ENCODE measurements at places on chromosomes 3 and 15. TPM values are rescaled to one million over a fixed set of nuclear protein-coding genes. Genes with fewer than 3 reads are reported as not detected.

DNA sequence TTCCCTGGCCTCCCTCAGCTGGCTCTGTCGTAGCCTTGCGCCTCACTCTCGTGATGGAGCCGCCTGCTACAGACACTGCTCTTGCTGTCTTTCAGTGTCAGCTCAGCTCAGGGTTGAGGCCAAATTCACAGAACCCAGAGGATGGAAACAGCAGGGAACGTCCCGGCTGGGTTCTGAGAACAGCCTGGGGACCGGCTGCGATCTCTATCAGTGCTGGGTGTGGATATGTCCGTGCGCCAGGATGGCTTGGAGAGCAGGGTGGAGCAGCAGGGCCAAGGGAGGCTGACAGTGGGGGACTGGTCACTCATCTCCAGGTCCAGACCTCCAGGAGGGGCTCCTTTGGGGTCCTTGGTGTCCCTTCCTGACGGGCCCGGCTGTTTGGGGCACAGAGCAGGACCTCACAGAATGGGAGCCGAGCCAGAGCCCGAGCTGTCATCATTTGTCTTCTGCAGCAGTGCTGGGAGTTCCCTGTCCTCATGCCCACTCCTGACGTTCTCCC, 18.4 kb downstream of the KLF15 start:
- DNase-seq, result no peak

- peak; percentile 59 for DNase-seq
Observed at GRCh38 chr3:184687363-184688015, 24.4 kb downstream of the MAGEF1 start.

NR2E3 gene
- total RNA-seq, result 0.12 TPM

DNA sequence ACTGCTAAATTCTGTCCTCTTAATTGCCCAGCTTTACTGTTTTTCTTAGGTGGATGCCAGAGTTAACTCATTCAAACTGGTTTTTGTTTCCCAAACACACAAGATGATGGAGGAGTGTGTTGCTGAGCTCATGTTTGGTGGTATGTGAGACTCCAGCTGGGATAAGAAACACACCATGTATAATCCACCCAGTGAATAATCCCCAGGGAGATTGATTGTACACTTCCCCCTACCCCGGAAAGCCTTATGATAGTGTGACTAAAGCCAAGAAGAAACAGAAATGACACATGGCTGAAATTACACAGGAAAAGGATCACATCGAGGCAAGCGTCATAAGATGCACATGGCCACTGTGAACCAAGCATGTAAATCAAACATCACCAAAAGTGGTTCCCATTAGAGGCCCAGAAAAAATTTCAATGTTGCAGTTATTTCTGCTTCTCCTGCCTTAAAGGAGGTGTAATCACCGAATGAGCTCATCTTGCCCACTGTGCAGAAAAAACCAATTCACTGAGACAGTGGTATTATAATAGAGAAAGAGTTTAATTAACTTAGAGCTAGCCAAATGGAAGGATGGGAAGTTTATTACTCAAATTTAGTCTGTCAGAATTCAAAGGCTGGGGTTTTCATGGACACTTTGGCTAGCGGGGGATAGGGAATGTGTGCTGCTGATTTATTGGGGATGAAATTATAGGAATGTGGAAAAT, 56.7 kb upstream of the MAGI1 start:
- DNase-seq, result no peak

GRCh38 chr3:70247955-70248354, 64.5 kb downstream of the MDFIC2 start:
- no peak for DNase-seq

FOXL2 gene
- not detected for total RNA-seq

- DNase-seq, result no peak
Observed at GRCh38 chr3:148847351-148847750, 17.7 kb upstream of the CPA3 start.

MYL3 gene
- 9,904 TPM for total RNA-seq

GRCh38 chr3:142724682-142725356, 985 bp downstream of the TRPC1 start:
- peak; percentile 22 for DNase-seq

GRCh38 chr3:12423918-12424630, 60.2 kb upstream of the TSEN2 start:
- DNase-seq, result no peak

DNA sequence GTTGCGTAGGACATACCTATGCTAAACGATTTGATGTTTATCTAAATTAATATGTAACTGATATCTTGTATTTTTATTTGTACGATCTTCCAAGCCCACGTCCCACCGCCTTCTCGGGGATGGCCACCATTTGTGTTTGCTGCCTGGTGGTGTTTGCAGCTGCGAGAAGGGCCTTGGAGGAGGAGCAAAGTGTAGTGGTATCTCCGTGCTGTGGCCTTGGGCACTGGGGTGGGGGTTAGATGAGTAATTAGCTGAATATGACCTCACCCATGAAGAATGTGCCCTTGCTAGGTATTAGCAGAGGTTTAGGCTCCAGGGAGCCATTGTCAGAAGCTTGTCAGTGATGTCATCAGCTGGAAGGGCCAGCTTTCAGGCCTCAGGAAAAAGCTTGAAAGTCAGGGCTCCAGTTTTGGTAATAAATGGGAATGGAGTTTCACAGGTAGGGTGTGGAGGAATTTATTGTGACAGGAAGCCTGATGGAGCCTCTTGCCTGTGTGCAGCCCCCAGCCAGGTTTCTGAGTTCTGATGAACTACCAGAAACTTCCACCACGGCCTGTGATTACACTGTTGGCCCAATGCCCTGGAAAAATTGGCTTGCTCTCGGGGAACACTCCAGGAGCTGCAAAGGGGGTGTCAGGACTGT, 41.0 kb downstream of the FLNB start:
- DNase-seq, result peak; percentile 28

NMNAT3 gene
- 15.3 TPM for total RNA-seq

DNA sequence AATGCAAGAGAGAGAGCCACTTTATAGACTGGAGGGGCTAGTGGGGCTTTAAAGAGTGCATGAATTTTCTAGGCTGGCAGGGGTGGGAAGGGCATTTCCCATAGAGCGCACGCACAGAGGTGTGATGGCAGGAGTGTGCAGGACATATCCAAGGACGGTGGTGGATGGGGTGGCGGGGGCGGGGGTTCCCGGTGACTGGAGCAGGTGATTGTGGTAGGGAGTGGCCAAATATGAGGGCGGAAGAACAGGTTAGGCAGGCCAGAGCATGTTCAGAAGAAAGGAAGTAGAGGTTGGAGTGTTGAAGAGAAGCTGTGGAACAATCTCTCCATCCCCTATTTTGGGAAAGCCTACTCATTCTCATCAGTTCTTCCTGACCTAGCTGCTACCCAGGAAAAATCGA, 18.1 kb downstream of the FAM81A start:
- DNase-seq, result no peak

DNA sequence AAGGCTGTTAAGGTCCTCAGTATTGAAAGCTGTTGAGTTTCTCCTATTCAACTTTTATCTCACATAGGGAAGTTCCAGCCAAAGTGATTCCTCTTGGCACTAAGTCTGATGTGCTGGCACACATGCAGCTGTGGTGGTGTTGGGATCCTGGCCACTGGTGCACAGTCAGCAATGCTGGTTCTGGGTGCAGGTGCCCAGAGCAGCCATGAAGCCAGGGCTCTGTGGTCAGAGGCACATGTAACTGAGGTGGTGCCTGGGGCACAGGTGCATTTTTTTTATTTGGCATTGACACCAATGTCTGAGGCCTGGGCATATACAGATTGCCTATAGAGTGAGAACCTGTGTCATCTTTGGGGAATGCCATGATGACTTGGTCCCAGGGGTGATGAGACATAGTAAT, 271.4 kb downstream of the POLQ start:
- no peak for DNase-seq

NME9 gene
- not detected for total RNA-seq

EPHA6 gene
- 0.59 TPM for total RNA-seq

DNA sequence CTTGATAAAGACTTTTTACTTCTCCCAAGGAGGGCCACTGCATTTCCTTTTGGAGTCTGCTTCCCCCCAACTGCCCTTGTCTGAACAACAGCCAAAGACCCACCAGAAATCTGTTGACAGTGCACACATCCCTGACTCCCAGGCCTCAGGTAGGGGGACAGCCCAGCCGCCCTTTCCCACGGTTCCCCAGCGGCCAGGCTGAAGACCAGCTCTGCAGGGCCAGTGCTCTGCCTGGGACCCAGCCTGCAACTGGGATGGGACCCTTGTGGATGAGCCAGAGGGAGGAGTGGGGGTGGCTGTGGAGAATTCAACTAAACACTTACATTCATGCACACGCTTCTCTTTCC, 8.1 kb upstream of the PRR23E start:
- no peak for DNase-seq

DNA sequence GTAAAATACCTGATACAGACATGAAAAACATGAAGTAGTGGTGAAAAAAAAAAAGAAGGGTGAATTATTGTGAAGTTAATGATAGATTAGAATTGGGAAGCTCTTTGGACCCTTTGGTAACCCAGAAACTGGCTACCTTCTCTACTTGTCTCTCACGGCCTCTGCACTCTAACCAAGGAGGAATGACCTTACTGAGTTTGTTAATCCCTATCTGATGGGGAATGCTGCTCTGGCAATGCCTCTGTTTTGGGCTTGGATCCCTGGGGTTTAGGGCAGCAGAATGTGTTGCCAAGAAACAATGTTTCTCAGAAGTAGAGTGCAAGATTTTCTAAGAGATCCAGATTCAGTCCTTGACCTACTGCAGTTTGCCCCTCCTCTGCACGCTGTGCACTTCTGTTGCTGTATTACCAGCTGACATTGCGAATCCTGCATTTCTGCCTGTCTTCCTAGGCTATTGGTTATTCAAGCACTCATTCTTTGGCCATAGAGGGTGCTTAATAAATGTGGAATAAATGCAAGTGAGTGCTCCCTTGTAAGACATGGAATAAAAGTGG, 49.2 kb upstream of the MAP3K13 start:
- no peak for DNase-seq

- peak; percentile 37 for DNase-seq
Observed at GRCh38 chr15:100101426-100102089, 240.2 kb downstream of the ADAMTS17 start.

EFCC1 gene
- 2.2 TPM for total RNA-seq

DBR1 gene
- total RNA-seq, result 7.7 TPM

DNA sequence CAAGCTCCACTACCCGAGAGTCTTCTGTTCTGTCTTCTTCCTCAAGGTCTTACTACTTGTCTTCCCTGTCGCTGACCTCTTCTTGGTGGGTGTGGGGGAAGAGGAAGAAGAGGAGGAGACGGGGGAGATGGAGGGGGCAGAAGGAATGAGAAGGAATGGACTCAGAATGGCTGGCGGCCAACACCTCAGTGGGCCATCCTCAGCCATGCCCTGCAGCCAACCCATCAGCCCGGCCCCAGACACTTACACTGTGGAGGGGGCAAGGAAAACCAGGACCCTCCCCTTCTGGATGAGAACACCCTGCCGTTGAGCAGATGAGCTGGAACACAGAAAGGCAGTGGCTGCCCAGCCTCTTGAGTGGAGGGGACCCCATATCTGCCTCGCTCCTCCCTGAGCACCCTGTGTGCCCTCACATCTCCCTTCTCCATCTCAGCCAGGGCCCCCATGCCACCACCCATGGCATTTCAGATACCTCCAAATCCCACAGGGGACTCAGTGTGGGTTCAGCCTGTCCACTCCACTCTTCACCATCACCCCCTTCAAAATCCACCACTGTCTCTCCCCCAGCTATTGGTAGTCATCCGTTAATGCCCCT, 45.5 kb upstream of the PRR23E start:
- no peak for DNase-seq

AGTR1 gene
- total RNA-seq, result 1.00 TPM

DNA sequence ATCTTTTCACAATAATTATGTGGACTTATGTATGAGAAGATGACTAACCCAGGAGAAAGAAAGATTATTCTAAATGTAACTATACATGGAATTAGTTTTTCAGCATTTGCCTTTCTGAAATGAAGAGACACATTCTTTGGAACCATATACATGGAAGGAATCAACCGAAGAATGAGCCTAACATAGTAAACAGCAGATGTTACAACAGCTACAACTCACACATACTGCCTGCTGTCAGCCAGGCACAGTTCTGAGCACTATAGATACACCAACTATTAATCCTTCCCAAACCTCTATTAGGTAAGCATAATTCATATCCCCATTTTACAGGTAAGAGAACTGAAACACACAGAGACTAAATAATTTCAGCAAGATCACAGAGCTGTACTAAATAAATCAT, 840.0 kb downstream of the ROBO1 start:
- DNase-seq, result no peak

DNA sequence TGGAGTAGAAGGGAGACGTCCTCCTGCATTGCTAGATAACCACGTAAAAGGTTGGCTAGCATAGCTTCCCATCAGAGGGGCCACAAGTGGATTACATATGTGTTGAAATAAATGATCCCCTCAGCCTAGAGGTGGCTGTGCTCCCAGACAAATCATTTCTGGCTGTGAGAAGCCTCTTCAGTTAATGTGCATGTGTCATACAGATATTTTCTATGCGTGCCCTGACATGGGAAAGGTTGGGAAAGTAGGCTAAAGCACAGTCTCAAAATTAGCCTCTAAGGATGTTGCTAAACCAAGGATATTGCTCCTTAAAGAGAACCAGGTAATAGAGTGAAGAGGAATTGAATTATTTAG, 17.8 kb downstream of the USP3 start:
- no peak for DNase-seq

GRCh38 chr3:144229953-144230352, 258.3 kb downstream of the DIPK2A start:
- no peak for DNase-seq

DNA sequence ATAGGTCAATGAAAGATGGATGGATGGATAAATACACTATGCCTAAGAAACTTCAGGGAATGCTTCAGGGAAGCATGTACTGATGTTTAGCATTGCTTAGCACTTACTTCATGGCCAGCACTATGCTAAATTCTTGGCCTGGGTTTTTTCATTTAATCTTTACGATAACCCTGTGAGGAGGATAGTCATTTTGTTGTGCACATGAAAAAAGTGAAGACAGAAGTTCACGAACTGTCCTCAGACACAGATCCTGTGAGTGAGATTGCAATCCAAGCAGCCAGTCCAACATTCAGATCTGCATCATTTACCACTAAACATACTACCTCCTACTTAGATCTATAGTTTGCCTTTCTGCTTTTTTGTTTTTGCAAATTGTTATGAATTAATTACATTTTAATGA, 510.8 kb upstream of the AGTR1 start:
- no peak for DNase-seq

TFRC gene
- total RNA-seq, result 110 TPM

GRCh38 chr15:70248116-70249025, 150.7 kb upstream of the TLE3 start:
- DNase-seq, result no peak

SLC9C1 gene
- 1.6 TPM for total RNA-seq

GRCh38 chr15:64149893-64150578, 1.5 kb upstream of the SNX22 start:
- no peak for DNase-seq

- no peak for DNase-seq
Observed at GRCh38 chr3:37323494-37323893, 149.1 kb upstream of the LRRFIP2 start.

DNA sequence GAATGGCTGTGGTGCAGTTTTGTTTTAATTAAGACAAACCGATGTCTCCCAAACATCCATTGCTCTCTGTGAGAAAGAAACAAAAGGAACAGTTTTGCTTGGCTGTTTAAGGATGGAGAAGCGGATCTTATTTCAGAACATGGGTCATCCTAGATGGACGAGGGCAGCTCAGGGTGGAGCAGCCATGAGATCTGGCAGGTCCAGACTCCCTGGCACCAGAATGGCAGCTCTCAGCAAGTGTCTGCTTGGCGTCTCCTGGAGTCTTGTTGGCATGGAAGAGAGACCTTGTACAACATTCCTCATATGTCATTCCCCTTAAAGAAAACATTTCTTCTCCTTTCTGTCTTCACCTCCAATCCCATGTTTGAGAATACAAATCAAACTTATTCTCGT, 93.8 kb downstream of the ADAMTSL3 start:
- DNase-seq, result no peak
